AG08396 (cell line): ENCODE measurements at places on chromosomes 6 and 20.
A peak's percentile ranks its signal among the peaks of the same experiment; 100 is the strongest.

GRCh38 chr6:111427341-111428116, 55.5 kb downstream of the REV3L start:
- peak; percentile 68 for DNase-seq

DNA sequence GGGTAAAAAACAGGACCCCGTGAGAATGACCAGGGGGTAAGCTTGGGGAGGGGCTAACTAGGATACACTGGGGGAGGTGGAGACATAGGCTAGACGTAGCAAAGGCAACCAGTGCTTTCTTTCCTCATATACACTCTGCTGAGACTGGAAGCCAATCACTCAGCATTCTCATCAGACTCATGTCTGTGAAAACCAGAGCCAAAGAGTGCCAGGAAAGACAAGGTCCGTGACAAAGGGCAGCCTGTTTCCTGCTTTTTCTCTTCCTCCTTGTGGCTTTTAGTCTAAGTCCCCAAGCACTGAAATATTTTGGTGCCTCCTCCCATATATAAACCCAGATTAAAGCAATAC, 97.9 kb upstream of the NEDD9 start:
- DNase-seq: no peak

DNA sequence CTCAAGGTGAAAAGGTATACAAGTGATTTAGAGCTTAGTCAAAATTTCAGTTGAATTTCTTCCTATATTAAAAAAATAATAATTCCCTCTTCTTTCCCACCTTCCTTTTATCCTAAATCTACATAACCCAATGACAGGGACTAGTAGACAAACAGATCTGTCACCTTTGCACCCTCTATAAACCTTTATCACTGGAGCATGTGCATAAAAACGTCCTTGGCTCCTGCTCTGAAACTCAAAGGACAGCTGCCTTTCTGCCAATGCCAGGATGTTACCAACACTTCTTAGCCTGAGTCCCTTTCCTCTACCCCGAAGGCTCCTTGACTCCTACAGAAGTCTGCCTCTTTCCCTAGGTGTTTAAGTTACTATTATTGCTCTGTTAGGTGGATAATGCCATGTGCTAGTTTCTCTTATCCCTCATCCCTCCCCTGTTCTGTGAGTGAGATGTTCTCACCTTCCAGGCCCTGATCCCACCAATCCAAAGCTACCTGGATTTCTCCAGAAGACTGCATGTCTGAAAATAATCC, 4.3 kb downstream of the CLVS2 start:
- DNase-seq: no peak

DNA sequence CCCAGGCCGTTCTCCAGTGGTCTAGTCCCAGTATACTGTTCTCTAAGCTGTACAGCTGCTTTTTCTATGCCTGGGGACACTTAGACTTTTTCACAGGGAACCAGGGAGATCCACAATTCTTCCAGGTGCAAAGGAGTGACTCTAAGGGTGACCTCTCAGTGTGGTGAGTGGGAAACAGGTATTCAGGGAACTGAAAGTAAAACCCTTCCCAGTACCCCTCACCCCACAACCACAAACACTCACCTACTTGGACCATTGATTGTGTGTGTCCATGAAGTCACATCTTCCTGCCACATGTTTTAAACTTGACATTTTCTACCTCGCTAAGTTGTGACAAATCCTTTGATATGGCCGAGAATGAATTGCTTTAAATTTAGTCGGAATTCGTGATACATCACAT, 183.6 kb downstream of the CLIC5 start:
- no peak for DNase-seq

- peak; percentile 23 for DNase-seq
These were observed 663.5 kb downstream of the EPM2A start for GRCh38 chr6:145071836-145072235.

- no peak for DNase-seq
These were observed 574.2 kb downstream of the KHDRBS2 start for GRCh38 chr6:61711849-61712248.

- DNase-seq: no peak
These were observed 11.4 kb downstream of the EZR start for GRCh38 chr6:158807515-158808441.

DNA sequence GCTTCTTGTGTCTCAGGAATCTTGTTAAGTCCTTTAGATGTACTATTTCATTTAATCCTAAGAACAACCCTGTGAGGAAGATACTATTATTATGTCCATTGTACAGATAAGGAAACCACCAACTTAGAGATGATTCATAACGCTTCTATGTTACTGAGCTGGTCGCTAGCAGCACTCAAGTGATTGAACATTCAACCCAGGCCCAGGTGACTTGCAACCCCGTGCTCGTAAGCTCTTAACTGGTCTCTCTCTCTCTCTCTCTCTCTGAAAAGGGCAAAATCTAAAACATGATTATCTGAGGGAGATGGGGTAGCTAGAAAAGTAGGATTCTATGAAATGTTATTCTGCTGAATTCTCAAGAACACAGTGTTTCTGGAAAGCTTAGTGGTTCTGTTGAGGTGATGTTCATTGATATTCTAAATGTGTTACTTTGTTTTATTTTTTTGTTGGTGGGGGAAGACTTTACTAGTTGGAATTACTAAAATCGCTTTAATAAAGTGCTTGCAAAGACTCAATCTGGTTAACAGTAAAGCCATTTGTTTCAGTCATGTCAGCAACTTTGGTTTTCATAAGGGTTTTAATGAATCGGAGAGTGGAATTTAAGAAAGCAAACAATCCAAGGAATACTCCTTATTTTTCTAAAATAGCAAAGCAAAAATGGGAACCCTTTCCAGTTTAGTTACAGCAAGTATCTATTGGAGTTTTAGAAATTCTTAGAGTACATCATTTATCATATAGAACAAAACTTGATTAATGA, 265.0 kb upstream of the TAB2 start:
- no peak for DNase-seq

- DNase-seq: no peak
These were observed 6.1 kb downstream of the PDRG1 start for GRCh38 chr20:31945785-31946184.

GRCh38 chr6:70627500-70628254, 40.0 kb upstream of the SMAP1 start:
- DNase-seq: no peak

- no peak for DNase-seq
These were observed 217.6 kb upstream of the PDE10A start for GRCh38 chr6:165880686-165881085.

- DNase-seq: no peak
These were observed 65.4 kb upstream of the MAFB start for GRCh38 chr20:40754339-40754943.

- DNase-seq: no peak
These were observed 202.7 kb downstream of the ARHGAP18 start for GRCh38 chr6:129507059-129507807.
